Hypothalamus (tissue), 51 donors: ENCODE measurements at places on chromosomes 13 and 19.

DNA sequence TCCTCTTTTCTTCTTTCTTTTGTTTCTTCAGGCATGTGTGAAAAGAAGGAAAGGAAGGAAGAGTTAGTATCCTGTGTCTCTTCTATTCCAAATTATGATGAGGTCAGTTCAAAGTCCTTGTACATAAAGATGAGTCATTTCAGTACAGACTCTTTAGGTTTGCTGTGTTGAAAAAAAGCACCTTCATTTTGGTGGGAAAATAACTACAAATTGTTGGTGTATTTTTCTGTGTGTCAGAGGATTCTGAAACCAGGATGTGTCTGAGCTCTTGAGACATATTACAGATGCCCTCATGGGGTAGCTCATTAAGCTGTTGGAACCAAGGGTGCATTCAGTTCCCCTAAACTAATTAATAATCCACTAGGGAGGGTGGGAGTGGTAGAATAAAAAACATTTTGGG, 5.8 kb upstream of the HSPH1 start:
- DNase-seq: no peak

GRCh38 chr19:19410553-19411550, 5.4 kb downstream of the GATAD2A start:
- DNase-seq: no peak

DNA sequence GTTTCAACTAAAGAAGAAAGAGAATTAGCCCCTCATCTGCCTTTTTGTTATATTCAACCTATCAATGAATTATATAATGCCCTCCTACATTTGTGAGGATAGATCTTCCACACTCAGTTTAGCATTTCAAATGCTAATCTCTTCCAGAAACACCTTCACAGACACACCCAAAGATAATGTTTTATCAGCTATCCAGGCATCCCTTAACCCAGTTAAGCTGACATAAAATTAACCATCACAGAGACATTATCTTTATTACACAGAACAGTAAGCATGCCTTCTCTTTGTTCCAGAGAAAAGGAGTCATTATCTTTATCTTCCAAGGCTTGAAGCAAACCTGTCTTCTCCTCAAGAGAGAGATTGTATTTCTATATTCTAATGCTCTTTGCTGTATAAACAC, 53.1 kb downstream of the PCDH20 start:
- no peak for DNase-seq

- no peak for DNase-seq
Measured at GRCh38 chr13:28471421-28471820, 23.5 kb downstream of the FLT1 start.

DNA sequence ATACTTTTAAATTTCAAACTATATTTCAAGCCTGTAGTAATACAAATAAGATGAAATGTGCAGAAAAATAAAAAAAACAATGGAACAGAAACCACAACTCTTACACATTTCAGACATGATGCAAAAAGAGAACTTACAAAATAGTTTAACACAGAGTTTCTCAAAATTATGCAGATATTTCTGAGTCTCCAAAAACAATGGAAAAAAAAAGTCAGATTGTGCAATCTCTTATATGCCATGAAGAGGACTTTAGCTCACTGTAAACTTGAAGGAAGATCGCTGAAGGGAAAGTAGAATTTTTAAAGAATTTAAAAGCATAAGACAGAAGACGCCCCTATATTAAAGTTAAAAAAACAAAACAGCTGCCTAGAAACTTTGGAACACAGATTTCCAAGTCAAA, 20.4 kb downstream of the ZNF708 start:
- DNase-seq: no peak

GRCh38 chr13:46552303-46552682, 677 bp upstream of the LRCH1 start:
- no peak for DNase-seq

GRCh38 chr19:16374436-16374835, 49.8 kb downstream of the KLF2 start:
- DNase-seq: no peak

DNA sequence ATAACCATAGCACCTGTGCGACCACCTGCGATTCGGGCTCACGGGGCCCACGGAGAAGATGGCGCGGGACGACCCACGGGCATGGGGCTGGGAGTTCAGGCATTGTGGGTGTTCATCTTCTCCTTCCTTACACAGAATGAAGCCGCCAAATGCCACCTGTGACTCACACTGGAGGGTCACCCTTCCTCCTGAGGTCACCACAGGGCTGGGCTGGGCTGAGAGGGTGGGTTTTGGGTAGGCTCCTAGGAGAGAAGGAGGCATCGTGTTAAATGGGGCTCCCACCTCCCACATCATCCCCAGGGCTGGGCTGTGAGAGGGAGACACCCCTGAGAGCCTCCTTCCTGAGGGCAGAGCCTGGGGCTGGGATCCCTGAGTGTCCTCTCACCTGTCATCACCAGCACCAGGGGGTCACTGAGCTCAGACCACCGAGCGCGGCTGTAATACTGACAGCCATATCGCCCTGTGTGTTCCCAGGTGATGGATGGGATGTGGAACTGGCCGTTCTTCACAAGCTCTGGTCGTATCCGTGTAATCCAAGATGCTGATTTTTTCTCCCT, 1.4 kb downstream of the LILRB2 start:
- DNase-seq: no peak

DNA sequence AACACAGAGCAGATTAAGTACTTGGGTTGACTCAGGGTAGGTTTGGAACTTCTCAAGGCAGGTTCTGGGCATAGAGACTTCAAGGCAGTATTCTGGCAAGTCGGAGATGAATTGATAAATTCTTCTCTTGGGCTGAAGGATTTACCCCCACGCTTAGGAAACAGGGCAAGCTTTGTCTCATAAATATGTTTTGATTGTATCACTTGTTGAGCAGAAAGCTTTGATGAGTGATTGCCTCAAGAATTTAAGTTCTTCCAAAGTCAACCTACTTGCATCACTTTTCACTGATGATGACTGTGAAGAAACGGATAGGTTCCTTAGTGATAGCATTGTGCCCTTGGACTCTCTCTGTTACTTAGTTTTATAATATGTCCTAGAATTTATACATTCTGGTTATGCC, 258.6 kb upstream of the DACH1 start:
- no peak for DNase-seq

GRCh38 chr13:35927567-35928021, 203.6 kb downstream of the DCLK1 start:
- DNase-seq: no peak

DNA sequence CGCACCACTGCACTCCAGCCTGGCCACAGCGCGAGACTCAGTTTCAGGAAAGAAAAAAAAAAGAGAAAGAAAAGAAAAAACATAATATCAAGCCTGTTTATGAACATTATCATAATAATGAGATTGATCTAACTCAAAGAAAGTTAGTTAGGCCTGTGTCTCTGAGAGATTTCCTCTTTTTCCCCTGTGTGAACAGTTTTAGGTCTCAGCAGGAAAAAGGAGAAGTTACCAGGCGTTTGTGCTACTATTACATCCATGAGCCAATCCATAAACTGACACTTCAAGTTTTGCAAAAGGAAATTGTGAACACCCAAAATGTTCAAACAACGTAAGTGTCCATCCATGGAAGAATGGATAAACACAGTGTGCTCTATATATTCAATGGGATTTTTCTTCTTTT, 3.8 kb downstream of the TARM1 start:
- DNase-seq: no peak

GRCh38 chr13:46839399-46839798, 42.4 kb upstream of the ESD start:
- DNase-seq: no peak

DNA sequence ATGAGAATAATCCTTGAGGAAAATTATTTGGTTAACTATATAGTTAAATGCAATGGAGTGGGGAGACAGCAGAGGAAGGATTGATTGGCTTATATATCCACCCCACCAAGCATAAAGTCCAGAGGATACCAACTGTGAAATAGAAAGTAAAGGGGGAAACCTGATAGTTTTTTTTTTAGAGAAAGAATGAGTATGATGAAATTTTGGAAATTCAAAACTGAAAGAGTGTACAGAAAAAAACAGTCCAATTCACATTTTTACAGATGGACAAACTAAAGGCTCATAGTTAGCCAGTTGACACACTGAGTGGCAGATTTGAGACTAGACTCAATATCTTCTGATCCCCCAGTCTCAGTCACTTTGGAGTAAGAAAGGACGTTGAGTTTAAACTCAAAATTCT, 51.1 kb downstream of the FNDC3A start:
- DNase-seq: no peak

- DNase-seq: no peak
Measured at GRCh38 chr13:95146486-95146885, 154.8 kb downstream of the ABCC4 start.

DNA sequence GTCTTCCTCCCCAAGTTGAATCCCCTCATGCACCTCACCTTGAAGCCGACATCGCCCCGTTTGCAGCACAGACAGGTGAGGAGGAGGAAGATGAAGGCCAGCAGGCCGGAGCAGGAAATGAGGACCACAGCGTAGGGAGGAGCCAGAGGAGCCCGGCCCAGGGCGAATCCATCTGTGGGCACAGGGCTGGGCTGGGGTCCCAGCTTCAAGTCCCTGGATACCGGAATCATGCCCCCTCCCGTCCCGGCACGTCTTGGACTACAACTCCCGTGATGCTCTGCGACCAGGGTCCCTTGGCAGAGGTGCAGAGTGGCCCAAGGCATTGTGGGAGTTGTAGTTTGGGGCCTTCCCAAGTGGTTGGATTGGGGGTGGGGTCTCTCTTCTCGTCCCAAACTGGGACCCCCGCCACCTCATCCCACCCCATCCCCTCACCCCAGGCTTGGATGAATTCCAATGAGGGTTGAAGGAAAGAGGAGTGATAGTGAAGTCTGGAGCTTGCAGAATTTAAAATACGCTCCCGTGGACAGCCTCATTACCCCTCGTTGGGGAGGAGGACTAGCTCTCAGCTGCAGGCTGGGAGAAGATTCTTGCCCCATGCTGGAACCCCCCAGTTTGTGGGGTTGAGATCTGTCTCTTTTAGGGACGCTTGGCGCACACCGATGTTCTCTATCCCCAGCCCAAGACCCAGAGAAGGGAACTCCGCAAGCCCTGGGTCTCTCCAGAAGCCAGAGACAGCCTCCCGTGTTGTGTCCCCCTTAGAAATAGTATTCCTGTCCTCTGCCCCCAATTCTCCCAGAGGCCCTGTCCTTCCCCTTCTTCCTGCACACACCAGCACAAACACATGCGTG, 990 bp downstream of the LMTK3 start:
- peak; percentile 17 for DNase-seq

DNA sequence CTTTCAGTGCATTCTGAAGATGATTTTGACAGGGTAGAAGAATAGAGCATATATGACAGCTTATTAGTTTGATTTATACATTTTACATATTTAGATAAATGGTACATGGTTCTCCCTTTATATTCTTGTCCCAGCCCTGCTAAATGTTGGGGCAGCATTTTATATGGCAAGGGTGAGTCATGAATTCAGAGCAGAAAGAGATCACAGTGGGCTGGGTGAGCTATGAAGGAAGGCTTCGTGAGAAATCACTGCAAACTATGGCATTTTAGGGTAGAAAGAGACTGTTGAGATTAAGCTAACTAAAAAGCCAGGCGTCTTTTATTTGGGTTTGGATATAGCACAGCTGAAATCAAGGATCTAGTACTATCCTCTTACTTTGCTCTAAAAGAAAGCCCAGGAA, 23.9 kb upstream of the METTL21C start:
- DNase-seq: no peak

DNA sequence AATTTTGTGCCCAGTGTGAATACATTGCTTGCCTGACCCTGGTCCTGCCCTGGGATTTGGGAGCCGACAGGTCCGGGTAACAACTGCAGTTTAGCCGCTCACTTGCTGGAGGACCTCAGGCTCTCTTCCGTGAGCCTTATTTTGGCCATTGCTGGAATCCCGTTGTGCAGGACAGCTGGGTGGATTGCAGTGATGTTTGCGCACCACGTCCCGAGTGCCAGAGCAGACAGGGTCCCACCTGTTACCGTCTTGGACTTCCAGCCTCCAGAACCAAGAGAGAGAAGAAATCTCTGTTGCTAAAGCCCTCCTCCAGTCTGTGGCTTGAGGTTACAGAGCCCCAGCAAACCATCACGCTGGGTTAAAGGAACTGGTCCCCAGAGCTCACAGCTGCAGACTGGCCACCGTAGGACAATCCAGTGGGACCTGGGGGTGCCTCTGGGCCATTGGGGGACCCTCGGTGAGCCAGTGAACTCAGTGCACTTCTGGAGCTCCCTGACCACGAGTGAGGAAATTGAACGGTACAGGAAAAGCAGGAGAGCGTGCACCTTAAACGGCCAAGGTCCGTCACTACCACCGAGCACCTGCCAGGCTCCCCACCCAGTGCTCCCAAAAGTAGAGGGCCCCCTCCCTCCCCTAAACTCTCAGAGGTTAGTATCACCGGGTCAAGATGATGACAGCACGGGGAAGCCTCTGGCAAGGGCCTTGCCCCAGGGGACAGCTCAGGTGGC, 92.9 kb downstream of the GNG7 start:
- DNase-seq: no peak

DNA sequence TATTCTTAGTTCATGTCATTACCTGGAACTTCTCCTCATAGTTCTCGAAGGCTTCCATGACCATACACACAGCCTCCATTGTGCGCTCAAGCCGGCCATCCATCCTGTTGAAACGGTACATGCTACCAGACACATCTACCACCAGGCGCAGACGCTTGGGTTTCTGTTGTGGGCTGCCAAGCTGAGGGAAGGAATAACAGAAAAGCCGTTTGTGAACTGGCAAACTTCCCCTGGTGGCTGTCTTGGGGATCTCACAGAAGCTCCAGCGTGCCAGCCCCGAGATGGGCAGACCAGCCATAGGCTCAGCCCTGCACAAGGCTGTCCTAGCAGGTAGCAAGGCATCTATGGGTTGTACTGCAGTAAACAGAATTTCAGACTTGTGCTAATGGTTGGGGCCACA, 130.1 kb downstream of the RGCC start:
- DNase-seq: no peak

DNA sequence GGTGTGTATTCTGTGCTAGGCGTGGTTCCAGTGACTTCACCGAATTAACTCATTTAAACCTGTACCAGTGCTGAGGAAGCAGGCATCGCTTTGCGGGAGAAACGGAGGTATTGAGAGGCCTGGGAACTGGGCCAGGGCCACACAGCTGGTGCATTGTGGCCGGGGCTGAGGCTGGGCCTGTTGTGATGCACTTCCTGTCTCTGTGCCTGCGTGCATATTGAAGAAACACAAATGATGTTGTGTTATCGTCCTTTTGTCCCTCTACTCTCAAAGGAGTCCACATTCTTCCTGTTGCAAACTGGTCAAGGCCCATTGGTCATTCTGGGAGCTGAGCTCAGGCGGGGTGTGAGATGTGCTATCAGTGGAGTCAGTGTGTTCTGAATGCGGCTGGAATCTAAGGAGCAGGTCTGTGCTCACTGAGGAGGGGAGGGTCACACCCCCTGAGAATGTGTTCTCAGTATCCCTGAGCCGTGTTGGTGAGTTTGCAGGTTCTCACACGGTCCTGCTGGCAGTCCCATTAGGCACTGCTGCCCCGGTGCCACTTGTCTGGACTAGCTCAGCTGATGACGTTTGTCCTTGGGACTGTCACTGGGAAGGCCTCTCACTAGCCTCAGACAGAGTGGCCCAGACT, 62.1 kb downstream of the ARHGEF7 start:
- DNase-seq: peak; percentile 72

GRCh38 chr13:59144700-59145099, 1019.0 kb downstream of the DIAPH3 start:
- no peak for DNase-seq
